ENCODE measurements at places on chromosomes 12 and 14.

DNA sequence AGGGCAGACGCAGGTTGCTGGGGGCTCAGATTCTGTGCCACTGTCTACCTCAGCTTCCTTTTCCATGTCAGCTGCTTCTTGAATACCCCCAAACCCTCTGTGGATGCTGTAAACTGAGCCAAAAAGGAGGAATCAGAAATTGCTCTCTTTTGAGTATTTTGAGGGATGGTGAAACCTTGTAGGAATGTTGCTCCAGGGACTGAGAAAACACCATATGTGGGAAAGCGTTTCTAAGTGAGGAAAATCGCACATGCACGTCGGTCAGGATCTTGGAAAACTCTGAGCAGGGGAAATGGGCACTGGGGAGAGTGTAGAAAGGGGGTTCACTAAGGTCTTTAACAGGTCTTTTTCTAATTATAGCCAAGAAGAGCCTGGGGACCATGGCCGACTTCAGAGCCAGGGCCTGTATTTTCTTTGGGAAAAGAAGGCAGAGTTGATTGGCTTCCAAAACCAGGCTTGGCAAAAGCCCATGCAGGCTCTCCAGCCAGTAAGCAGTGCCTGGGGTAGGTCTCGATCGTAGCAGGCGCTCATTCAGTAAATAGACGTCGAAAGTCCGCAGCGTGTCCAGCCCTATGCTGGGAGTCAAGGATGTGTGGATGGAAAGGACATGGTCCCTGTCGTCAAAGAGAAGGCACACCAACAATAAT is 58.0 kb downstream of the NTF3 start:
- no peak for DNase-seq

- no peak for DNase-seq
Observed at GRCh38 chr12:94282675-94283074, 134.3 kb downstream of the PLXNC1 start.

GRCh38 chr14:65195042-65195719 is 92.9 kb upstream of the MAX start:
- no peak for DNase-seq

DNA sequence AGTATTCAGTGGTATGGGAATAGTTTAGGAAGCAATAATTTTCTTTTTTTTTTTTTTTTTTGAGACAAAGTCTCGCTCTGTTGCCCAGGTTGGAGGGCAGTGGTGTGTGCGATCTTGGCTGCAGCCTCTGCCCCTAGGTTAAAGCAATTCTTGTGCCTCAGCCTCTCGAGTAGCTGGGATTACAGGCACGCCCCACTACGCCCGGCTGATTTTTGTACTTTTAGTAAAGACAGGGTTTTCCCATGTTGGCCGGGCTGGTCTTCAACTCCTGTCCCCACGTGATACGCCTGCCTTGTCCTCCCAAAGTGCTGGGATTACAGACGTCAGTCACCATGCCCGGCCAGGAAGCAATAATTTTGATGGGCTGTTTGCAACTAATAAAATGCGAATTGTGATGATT is 62.1 kb downstream of the ATG14 start:
- DNase-seq = no peak

GRCh38 chr14:54617467-54617866 is 50.5 kb downstream of the SAMD4A start:
- DNase-seq = no peak

- no peak for DNase-seq
Observed at GRCh38 chr12:21296751-21297406, 37.8 kb downstream of the SLCO1A2 start.

Data from activated CD8-positive, alpha-beta memory T cell treated with anti-CD3 and anti-CD28 coated beads for 1 hour (primary cell).